ENCODE measurements at places on chromosomes 16 and 17.

GRCh38 chr16:4874666-4875065, 27.4 kb downstream of the UBN1 start:
- no peak for DNase-seq

- DNase-seq: no peak
Observed at GRCh38 chr16:47872225-47872624, 283.6 kb downstream of the ABCC12 start.

DNA sequence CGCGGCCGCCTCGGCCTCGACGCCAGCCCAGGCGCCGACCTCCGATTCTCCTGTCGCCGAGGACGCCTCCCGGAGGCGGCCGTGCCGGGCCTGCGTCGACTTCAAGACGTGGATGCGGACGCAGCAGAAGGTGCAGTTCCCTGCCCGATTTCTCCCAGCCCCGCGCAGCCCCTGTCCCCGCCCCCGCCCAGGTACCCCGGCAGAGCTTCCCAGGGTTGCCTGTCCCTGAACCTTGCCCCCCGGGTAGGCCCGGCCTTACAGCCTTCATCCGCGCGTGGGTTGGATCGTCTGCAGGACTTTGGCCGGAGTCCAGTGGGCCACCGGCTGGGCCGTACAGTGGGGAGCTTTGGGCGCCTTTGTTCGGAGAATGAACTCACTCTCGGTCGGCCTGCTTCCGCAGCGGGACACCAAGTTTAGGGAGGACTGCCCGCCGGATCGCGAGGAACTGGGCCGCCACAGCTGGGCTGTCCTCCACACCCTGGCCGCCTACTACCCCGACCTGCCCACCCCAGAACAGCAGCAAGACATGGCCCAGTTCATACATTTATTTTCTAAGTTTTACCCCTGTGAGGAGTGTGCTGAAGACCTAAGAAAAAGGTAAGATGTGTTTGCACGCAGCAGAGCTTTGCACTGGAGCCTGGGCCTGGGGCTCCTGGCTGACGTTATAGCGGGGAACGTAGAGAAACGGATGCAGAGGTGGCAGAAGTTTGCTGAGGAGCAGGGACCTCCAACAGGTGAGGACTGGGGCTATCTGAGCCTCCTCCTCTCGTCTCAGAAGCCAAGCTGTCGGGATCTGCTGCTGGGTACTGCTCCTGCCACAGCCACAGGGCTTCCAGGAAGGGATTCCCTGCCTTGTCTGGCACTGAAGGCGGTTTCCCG, 593 bp downstream of the GFER start:
- DNase-seq: no peak

DNA sequence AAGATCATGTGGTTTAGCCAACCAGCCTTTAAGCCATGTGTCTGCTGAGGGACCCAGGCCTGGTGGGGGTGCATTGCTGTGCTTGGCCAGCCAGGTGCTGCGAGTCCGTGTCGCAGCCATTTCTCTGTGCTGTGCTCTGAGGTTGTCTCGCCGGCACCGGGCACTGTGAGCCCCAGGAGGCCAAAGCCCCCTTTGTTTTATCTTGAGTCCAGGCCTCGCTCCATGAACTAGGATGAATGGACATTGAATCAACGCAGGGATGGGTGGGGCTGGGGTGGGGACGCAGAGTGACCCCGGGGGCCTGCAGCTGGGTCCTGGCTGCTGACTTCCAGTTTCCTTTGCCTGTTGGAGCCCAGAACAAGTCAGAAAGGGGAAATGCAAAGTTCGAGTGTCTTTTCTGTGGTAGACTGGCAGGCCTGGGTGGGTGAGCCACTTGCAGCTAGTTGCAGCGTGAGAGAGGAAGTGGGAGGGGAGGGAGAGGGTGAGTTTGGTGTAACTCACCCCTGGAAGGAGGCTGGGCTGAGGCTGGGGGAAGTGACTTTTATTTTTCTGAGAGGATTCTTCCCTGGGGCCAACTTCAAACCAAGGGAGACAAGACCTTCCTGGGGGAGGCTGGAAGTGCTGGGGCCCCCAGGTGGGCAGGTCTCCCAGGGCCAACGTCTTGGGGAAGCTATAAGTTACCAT, 324.7 kb downstream of the SEC14L1 start:
- DNase-seq: peak; percentile 81

DNA sequence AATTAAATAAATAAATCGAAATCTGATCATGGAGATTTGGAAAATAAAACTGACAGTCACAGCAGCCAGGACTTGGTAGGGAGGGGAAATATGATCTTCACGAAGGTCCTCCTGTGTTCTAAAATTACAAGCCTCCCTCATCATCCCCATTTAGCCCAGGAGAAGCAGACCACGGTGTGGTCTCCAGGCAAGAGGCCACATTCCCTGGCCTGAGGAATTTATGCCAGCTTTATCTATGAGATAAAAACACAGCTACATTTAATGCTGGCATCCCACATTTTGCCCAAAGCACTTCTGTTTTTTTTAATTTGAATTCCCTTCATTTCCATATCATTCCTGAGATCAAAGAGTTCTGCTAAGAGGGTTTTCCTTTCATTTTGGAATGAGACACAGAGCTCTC, 43.2 kb downstream of the ABCC12 start:
- DNase-seq: no peak

DNA sequence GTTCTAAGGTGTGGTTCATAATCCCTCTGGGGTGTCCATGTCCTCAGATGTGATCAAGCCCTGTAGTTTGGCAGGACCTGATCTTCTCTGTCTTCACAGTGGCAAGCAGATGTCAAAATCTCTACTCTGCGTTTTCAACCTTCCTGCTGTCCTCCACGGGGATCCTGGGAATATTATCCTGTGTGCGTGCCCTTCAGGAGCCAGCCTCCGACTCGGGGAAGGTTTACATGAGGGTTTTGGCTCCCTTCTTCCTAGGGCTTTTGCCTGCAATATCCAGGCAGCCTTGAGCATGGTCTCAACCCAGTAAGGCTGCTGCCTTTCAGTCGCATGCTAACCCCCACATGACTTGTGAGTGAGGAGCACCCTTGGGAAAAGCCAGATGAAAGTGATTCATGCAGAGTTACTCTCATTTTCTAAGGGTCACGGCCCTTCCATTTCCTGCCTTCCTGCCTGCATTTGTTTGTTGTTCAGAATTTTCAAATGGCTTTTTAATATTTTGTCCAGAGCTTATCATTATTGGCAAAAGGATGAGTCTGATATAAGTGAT, 202.2 kb upstream of the CHMP6 start:
- DNase-seq: peak; percentile 38

DNA sequence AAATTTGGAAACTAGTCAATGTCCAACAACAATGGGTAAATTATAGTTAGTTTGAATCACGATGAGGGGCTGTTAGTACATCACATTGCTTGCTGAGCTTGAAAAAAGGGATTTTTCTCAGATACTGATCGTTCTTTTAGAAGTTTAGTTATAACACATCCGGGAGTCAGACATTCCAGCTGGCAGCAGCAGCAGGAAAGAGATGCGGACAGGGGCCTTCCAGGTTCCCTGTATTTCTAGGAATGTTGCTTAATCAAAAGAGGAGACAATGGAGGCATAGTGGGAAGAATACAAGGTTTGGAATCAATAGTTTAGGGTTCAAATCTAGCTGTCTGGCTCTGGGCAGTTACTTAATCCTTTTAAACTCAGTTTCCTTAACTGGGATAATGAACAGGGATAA, 27.8 kb downstream of the CDK5R1 start:
- no peak for DNase-seq

DNA sequence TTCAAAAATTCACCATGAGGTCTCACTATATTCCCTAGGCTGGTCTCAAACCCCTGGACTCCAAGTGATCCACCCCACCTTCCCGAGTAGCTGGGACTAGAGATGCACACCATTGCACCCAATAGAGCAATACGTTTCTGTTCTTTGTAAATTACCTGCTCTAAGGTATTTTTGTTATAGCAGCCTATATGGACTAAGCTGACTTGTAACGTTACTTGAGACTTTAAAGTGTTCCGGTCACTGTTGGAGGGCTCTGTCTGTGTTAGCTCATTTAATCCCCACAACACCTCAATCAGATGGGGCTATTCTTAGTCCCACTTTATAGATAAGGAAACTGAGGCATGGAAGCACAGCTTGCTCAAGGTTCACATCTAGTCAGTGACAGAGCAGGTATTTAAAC, 25.4 kb downstream of the IL4R start:
- DNase-seq: no peak

DNA sequence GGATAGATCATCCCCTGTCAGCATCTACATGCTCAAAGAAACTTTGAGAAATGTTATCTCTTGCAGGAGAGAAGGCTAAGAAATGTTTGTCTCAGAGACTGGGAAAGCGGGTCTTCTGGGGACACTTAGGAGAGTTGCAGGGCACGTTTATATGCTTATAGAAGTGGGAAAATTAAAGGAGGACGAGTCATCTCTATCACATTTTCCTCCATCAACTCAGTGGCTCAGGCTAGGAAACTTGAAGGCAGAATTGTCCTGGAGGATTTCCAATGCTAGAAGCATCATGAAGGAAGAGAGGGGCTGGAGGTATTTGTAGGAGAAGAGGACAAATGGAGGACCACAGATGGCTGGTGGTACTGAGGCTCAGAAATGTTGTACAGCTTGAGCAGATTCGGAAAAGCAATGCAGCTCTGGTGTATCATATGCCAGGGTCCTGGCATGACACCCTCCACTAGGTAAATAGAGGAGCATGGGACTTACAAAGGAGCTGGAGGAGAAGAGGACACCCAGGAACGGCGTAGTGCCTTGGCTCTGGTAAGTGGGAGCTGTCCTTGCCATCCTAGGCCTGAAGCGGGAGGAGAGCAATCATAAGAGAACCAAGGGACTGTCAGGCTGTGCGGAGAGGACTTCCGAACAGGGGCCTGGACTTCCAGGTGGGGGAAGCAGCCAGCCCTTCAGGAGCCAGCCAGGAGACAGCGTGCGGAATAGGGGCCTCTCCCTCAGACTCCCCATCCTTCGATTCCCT, 4.5 kb upstream of the HS3ST3B1 start:
- no peak for DNase-seq

Measured in activated naive CD8-positive, alpha-beta T cell treated with anti-CD3 and anti-CD28 coated beads for 36 hours (primary cell).